Gastroesophageal sphincter (tissue), 4 donors: ENCODE measurements at places on chromosomes 1 and 21. TPM values are rescaled to one million over a fixed set of nuclear protein-coding genes. Genes with fewer than 3 reads are reported as not detected.

DNA sequence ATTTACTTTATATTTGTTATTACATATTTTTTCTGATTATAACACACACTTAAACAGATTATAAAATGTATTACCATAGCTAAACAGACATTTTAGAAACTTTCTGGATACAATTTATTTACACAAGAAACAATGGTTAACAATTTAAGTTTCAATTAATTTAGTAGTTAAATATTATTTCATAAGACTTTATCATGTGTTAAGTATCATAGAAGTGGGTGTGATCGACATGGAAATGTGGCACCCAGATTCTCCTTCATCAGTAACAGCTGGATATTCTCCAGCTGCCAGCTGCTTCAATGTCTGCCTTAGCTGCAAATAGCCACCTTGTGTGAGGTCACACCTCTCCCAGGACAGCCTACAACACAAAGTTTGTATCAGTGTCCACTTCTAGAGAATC lies 97.8 kb downstream of the KCNT2 start:
- no peak for ATAC-seq

GRCh38 chr21:44920694-44921604 lies at the start of gene ITGB2:
ITGB2 (minus strand) TSS chr21:44920899; CDS start chr21:44910782, 10,117 bp downstream.
- no peak for ATAC-seq

- no peak for ATAC-seq
These were observed 92.0 kb downstream of the SPAG17 start for GRCh38 chr1:118093017-118093416.

GRCh38 chr1:2399890-2400575 lies 8.4 kb downstream of the RER1 start:
- ATAC-seq = no peak

DNA sequence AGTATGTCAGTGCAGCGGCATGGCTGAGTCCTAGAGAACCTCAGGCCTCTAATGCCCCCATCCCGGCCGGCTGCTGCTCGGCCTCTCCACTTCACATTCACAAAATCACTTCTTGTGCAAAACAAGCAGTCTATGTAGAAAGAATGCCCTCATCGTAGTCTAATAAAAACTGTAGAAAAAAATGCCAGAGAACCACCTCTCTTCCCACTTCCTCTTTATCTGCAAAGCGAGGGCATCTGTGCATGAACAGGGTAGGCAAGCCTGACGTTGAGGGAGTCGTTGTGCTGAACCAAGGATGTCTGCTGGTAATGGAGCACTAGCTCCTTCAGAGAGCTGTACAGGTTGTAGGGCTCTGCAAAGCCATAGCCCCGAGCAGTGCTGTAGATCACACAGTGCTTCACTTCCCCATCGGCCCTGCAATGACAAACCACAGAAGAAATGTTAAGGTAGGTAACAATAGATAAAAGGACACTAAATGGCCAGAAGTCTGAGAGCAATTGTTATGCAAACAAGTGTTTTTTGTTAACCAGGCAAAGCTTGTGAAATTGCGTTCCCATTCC lies 88.9 kb downstream of the PIK3R3 start:
- ATAC-seq = no peak

GRCh38 chr1:56975446-56975845 lies 9.6 kb upstream of the C8B start:
- ATAC-seq = no peak

GRCh38 chr1:21278860-21279845 lies 11.1 kb downstream of the ECE1 start:
- ATAC-seq = no peak

- no peak for ATAC-seq
These were observed 69.2 kb upstream of the SGIP1 start for GRCh38 chr1:66464802-66465201.

- no peak for ATAC-seq
These were observed 21.3 kb downstream of the VN1R5 start for GRCh38 chr1:247277191-247277590.

GRCh38 chr1:156999596-157000320 lies 45.8 kb downstream of the ARHGEF11 start:
- ATAC-seq = no peak

- ATAC-seq = peak; percentile 4
These were observed 2.0 kb upstream of the CCN1 start for GRCh38 chr1:85578321-85579295.

DNA sequence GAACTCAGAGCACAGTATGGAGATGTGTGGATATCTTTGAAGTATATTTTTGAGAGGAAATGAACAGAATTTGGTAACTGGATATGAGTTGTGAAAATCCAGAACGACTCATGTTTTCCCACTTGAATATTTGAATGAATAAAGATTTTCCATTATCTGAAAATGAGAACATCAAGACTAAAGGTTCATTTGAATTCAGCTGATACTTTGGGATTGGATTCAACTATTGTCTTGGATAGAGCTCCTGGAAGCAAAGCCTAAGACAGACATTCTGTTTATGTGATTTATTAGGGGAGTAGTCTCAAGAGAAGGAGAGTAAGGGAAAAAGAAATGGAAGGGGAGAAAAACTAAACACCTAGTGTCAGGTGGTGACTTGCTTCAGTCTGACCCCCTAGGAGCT lies 256.0 kb upstream of the LYPLAL1 start:
- ATAC-seq = no peak

GRCh38 chr1:229249854-229250644 lies 20.9 kb upstream of the RAB4A start:
- ATAC-seq = peak; percentile 51

DNA sequence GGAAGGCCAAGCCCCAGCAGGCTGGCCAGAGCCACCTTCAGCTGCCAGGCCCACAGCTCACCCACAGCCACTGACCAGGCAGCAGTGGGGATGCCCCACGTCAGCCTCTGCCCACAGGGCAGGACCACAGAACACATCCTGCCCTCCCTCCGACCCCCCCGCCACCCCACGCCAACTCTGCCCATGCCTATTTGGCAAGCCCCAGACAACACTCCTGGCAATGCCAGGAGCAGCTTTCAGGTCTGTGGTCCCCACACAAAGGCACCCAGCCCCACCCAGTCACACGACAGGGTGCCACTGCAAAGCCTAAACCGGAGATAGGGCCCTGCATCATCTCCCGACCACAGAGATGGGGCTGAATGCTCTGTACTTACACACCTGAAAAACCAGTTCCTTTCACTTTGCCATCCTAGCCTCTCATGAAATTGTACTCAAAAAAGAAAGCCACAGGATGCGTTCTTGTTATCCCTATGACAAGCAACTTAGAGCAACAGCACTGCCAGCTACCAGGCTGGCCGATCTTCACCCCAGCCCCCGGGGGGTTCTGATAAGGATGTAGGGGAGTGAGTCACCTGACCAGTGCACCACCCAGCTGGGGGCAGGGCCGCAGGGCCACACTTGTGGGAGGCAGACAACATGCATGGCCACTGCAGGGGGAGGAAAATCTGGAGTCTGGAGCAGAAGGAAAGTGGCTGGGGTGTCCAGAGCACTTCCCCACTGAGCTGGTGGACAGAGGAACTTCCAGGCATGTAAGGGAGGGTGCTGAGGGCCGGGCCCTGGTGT lies 36.2 kb downstream of the UBE2G2 start:
- no peak for ATAC-seq

DNA sequence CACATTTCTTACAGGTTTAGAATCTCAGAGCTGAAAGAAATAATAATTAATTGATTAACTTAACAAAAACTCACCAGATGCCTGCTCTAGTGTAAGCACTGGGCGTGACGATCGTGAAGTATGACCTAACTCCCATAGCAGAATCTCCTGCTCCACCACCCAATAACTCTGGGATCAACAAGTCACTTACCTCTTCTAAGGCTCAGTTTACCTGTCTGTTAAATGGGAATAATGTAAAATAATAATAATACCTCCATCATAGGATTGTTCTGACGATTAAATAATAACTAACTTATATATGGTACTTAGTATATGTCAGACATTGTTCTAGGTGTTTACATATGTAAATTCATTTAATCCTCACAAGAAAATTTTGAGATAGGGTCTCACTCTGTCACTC lies 24.6 kb downstream of the COA7 start:
- no peak for ATAC-seq

- ATAC-seq = no peak
These were observed 27.7 kb downstream of the PPP1R12B start for GRCh38 chr1:202376247-202376646.

GRCh38 chr1:19325368-19325957 lies 13.3 kb downstream of the SLC66A1 start:
- no peak for ATAC-seq

DNA sequence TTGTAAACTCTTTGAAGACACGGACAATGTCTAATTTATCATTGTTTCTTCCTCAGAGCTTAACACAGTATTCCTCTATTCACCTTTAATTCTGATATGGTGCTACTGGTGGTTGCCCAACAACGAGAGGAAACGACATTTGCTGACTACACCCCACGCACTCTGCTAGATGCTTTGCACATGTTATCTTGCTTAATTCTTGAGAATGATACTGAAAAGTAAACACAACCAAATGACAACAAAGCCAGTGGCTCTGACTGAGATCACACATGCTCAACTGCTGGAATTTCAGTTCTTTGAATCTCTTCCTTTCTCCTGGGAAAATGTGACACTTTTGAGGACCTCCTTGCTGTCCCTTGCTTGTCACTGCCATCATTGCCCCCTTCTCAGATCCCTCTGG lies 37.2 kb upstream of the DDAH1 start:
- ATAC-seq = no peak

GRCh38 chr21:29805105-29805504 lies 134.7 kb downstream of the GRIK1 start:
- no peak for ATAC-seq

DNA sequence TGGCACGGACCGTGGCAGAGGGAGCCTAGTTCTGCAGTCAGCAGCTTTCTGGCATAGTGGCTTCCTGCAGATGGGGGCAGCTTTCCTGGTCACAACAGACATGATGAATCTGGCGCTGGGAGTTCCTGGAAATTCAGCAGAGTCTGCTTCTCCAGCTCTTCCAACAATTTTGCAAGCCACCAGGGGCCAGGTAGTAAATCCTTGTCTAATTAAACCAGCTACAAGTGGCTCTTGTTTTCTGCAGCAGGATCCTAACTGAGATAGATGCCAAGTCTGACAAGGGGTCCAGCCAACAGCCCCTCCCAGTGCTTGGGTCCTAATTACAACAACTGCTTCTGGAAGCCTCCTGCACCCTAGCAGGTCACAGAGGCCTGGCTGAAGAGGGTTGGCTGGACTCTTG lies 35.8 kb downstream of the TRIM62 start:
- ATAC-seq = no peak

DNA sequence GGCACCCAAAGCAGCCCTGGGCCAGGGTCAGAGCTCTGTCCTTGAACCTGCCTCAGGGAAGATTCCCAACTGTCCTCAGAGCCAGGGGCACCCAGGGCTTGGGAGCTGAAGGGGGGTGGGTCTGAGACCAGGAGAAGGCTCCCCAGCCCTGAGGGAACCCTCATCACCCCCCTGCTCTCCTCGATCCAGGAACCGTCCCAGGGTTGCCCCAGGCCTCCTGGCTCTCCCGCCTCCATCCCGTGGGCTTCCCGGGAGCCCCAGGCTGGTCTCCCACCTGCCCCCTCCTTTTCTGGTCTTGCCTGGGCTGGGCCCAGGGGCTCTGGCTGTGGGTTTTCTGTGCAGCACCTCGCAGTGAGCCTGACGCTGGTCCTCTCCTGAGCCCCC lies 6.7 kb upstream of the SAMD11 start:
- ATAC-seq = no peak

- ATAC-seq = no peak
These were observed 20.8 kb upstream of the PTPRF start for GRCh38 chr1:43509740-43510375.

GRCh38 chr1:208278638-208279037 lies 34.5 kb upstream of the PLXNA2 start:
- ATAC-seq = no peak

GRCh38 chr1:66438062-66438461 lies 95.9 kb upstream of the SGIP1 start:
- no peak for ATAC-seq

GRCh38 chr1:103218821-103219220 lies 110.5 kb upstream of the COL11A1 start:
- ATAC-seq = no peak

DNA sequence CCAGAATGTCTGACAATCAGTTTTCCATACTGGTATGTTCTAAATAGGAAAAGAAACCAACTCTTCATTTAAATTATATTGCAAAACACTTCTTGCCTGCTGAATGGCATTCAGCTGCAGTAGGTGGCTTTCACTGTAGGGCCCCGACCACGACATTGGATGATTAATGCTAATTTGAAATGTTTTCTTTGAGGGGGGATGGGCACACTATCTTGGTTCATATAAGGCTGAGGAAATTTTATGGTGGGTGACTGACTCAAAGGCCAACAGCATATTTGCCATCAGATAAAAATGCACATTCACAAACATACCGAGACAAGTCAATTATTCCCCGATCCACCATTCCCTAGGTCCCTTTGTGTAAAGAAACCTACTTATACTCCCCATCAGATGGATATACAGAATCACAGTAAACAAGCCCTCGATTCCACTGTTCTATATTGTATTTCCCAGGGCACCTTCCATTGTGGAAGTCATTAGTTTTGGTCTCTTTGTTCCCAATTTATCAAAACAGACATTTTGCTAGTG lies 464.2 kb upstream of the DAB1 start:
- ATAC-seq = no peak

DNA sequence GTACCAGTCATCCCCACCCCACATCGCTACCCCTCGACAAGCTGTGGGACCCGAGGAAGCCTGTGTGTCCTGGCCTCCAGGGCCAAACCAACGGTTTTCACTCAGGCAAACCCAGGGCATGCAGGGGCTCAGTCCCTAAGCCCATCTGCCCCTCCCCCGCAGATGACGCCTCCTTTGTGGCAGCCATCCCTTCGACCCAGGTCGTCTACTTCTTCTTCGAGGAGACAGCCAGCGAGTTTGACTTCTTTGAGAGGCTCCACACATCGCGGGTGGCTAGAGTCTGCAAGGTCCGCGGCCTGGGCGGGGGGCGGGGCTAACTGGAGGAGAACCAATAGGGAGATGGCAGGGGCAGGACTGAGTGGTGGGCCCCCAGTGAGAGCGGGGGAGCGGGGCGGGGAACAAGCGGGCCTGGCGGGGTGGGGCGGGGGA lies 7.4 kb downstream of the SEMA4A start:
- ATAC-seq = peak; percentile 95

DNA sequence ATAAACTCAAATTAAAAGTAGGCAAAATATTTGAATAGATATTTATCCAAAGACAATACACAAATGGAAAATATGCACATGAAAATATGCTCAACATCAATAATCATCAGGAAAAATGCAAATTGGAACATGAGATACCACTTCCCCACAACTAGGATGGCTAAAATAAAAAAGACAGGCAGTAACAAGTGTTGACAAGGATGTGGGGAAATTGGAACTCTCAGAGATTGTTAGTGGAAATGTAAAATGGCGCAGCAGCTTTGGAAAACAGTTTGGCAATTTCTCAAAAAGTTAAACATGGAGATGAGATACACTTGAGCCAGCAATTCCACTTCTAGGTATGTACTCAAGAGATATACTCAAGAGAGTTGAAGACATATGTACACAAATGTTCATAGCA lies 48.8 kb downstream of the NAV1 start:
- ATAC-seq = no peak

GRCh38 chr1:14529475-14529874 lies 69.0 kb upstream of the KAZN start:
- no peak for ATAC-seq

TRIM67 gene
- 0.04 TPM for total RNA-seq

VAMP3 gene
- total RNA-seq = 115 TPM

ADGRB2 gene
- 1.9 TPM for total RNA-seq

MOB3C gene
- total RNA-seq = 24.3 TPM

APCS gene
- not detected for total RNA-seq

SLC41A1 gene
- total RNA-seq = 38.7 TPM

STUM gene
- 5.9 TPM for total RNA-seq

VPS72 gene
- total RNA-seq = 71.2 TPM

DCDC2B gene
- not detected for total RNA-seq

RGS13 gene
- total RNA-seq = 1.1 TPM

SPSB1 gene
- 111 TPM for total RNA-seq

ALPL gene
- 2.9 TPM for total RNA-seq

UBR4 gene
- 200 TPM for total RNA-seq
